ENCODE measurements at places on chromosomes 12 and 14.

DNA sequence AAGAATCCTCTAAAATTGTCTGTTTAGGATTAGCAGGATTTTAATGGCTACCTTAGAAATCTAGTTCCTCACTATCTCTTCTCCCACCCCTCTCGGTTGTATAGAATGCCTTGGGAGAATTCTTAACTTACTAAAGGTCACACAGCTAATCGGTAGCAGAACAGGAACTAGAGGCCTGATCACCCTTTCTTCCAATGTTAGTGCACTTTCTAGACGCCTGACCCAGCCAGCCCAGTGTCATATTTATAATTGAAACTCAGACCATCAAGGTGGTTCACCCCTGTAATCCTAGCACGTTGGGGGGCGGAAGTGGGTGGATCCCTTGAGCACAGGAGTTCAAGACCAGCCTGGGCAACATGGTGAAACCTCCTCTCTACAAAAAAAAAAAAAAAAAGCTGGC, 1.7 kb downstream of the TIGAR start:
- no peak for DNase-seq

DNA sequence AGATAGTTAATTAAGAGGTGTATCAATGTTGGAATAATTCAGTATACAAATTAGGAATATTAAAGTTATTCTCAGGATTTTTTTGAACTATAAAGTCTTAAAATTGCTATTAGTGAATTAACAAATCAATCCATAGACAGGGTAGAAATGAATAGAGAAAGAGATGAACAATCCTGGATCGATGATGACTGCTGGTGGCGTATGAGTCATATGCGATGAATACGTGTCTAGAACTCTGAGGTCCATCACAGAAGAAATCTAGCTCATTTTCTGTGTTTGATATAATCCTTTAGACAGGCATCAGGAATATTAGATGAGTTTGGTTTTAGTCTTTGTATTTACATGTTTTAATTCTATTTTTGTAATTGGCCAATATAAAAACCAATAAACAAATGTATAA, 85.4 kb upstream of the RTL1 start:
- no peak for DNase-seq

DNA sequence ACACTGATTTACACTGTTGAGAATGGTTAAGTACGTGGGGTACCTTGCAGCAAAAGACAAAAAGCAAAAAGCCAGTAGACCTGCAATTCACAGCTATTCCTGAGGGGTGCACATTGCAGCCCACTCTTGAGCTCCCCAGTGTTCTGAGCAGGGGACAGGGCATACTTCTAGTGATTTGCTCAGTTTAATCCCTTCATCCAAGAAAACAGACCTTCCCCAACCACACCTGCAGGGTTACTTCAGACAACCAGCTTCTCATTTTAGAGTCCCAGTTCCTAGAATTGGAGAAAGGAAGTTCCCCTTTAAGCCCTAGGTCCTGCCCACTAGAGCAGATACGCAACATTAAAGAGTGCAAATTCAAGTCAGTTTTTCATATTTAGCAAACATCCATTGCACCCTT, 3.6 kb upstream of the WSB2 start:
- DNase-seq = no peak

DNA sequence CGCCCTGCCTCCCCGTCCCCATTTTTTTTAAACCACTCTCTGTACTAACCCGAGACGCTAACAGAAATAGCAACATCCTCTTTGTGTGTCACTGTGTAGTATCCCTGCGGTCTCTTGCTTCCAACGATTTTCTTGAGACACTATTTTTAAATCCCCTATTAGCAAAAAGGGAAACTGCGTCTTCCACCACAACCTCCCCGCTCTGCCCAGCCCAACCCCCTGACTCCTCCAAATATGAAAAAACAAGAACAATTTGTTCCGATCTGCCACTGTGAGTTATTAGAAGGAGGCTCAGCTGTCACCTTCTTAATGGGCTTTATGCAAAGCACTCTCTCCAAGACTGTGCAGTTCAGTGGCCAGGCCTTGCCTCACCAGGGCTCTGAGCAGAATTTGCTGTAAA, 76.3 kb downstream of the MAP1LC3B2 start:
- DNase-seq = no peak

GRCh38 chr12:40854604-40855003, 162.4 kb downstream of the CNTN1 start:
- DNase-seq = no peak

DNA sequence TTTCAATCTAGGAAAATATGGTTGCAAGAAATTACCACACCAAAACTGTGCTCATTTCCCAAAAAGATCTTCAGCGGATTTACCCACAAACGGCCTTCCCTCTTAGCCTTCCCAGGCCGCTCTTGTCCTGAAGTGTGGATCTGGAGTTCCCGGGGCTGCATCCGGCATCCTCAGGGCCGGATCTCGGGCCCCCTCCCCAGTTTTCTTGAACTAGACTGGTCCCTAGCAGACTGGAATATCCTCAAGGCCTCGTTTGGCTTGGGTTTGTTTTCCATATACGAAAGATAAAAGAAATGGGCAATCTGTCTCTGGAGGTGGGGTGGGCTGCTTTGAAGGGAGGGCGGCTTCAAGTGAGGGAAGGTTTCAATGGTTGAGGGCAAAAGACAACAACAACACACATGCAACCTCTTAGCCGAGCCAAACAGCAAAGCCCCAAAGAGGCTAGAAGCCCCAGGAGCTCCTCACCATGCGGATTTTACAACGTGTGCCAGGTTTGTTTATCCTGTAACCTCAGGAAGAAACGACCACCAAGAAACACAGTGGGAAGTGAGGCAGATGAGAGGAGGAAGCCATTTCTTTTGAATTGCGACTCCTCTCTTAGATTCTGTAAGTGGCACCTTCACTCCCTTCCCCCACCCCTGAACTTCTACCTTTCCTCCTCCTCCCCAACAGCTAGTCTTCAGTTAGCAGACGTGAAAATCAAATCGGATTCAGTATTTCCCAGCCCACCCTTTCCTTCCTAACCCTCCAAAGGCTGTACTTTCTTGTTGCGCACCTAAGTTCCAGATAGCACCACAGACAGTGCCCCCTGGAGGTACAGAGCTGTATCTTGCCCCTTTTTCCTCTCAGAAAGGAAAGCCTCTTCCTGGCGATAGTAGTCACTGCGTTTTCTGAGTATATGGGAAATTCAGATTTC, 2.6 kb downstream of the MYF6 start:
- no peak for DNase-seq

DNA sequence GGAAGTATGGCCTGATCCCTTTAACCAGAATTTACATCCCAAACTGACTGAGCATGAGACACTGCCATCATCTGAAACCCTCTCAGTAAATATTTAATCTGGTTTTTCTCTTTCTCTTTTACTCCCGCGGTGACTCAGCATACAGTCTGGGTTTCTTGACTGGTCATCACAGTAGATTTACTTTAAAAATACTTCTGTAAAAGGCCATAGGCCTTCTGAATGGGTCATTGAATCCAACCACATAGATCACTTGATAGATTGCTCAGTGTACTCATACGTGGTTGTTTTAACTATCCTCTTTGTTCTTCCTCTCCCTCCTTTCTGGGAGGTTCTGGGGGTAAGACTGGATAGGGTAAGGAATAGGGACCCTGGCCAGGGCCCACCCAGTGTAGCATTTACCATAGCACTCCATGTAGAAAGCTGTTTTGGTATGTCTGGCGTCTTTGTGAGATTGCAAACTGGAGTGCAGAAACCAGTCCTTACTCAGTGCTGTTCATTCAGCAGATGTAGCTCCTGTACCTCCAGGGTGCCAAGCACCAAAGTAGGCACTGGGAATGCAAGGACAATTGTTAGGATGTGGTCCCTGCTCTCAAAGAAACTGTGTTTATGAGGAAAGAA, 165.7 kb downstream of the SRGAP1 start:
- no peak for DNase-seq
